CD4-positive, alpha-beta T cell (primary cell): ENCODE measurements at places on chromosomes 7 and 10.

DNA sequence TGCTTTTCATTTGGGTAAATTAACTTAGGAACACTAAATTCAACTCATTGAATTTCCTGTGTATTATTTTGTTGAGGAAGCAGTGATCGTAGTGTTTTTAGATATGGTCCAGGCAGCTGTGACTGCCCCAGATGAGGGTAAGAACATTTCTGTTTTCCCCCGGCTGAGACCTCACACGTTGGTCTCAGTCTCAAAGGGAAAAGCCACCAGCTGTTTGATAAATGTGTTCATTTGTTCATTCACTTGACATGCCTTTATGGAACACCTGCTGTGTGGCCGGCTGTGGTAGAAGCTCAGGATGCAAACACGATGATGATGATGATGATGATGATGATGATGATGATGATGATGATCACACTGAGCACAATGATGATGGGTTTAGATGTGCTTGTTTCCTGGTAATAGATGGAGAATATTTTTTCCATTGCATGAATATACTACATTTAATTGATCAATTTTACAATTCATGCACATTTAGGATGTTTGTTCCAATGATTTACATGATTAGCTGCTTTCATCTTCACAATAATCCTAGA lies 125.6 kb upstream of the ZNF32 start:
- no peak for DNase-seq

DNA sequence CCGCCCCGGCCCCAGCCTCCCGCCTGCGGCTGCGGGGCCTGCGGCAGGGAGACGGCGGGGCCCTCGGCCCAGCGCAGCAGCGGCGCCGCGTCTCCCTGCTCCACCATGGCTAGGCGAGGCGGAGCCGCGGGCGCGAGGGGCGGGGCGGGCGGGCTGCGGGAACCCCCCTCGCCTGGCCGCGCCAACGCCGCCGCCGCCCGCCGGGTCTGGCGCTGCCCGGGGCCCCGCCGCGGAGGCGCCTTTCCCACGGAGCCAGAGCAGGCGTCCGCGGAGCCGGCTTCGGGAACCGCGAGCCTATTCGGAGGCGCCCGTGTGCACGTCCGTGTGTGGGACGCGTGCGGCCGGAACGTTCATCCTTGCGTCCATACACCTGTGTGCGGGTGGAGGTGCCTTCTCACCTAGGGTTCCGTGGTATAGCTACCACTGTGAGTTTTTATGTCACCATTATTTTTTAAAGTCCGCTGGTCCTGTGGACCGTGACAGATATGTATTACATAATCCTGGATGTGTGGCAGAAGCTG lies at the start of gene DENND11:
DENND11 (minus strand) TSS at position 120 of the 521 bp plus-strand sequence; CDS start at position 107, 13 bp downstream.
- peak; percentile 33 for DNase-seq

GRCh38 chr10:91051829-91052228 lies 130.9 kb upstream of the ANKRD1 start:
- no peak for DNase-seq

GRCh38 chr7:1470901-1471300 lies 11.6 kb upstream of the MICALL2 start:
- no peak for DNase-seq

GRCh38 chr7:25520017-25520416 lies 291.7 kb upstream of the NPVF start:
- DNase-seq = no peak

GRCh38 chr7:78260826-78261225 lies 462.3 kb downstream of the PHTF2 start:
- DNase-seq = no peak

DNA sequence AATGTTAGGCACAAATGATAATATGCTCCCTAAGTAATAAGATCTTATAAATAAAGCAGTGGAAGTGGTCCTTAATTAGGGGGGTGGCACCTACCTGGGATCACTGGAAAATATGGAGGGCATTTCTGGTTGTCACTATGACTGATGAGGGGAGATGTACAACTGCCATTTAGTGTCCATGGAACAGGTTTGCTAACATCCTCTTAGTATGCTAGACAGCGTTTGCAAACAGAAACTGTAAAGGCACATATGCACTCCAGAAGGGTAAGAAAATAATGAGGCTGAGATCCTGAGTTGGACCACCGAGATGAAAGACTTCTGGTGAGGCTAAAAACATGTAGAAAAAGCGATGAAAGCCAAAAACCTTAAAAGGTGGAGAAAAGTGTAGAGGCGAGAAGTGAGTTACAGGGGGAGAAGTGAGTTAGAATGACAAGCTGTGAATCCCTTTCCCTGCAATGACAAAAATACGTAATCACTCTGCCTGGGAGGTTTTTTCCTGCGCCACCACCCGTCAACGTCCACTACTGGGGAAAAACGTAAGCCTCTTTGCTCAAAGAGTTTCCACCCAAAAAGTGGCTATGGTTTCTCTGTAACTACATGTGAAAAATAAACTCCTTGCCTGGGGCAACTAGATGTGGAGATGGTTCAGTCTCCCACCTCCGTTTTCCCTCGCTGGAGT lies 767 bp downstream of the KRIT1 start:
- no peak for DNase-seq

- no peak for DNase-seq
These were observed 439 bp upstream of the EMX2 start for GRCh38 chr10:117541909-117542705.

GRCh38 chr7:157539521-157539920 lies 202.7 kb downstream of the DNAJB6 start:
- DNase-seq = no peak

GRCh38 chr10:99766302-99766681 lies 16.1 kb upstream of the ABCC2 start:
- DNase-seq = no peak

DNA sequence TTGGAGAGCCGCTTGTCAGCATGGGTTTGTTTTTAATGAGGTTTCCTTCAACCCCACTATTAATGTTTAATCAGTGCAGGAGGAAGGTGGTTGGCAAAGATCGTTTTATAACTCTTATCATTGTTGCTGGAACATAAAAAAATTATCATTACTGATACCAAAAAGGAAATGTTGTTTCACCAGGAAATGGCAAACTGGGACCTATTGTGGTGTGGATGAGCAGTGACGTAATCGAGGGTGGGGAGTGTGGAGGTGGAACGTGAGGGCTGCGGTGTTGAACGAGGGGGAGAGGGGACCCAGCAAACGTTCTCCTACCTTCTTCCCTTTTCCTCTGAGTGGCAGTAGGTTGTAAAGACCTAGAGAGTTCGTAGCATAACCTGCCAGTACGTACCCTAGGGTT lies 71.9 kb upstream of the TOMM7 start:
- no peak for DNase-seq

DNA sequence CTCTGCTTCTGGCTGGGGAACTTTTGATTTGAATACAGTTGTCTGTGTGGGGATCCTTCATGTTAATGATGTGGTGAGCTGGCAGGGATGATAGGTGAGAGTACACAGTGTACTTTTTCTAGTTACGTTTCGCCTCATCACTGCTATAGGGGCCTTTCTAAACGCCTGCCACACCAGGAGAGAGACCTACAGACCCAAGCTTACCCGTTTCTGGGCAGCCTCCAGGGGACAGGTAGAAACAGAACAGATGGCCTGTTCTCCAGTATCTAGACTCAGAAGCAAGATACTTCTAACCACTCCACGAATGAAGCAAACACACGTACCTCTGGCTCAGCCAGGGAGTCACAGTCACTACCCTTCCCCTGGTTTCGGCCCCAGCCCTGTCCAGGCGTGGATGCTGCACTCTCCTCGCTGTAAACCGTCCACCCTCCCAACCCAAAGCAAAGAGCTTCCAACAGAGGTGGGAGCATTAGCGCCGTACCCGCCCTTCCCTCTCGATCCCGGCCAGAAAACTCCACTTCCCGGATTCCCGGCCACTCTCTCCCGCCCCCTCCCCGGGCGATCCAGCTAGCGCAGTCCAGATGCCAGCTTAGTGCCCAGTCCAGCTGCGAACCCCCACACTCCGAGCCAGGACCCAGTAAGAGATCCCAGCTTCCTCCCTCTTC lies 1.2 kb downstream of the CCDC6 start:
- no peak for DNase-seq

DNA sequence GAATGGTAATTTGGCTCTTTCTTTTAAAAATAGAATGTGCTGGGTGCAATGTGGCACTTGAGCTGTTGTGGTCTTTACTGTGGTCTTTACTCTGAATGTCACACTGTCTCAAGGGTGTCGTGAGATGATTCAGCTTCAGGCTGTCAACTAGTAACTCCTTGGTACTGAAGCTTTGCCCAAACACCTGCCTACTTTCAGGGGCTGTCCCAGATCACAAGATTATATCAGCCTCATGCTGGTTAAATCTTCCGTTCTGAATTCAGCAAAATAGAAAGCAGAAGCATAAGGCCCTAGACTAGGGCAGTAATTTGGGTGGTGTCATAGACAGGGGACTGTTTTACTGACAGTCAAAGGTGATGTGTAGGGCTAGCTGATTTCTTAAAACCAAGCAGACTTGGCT lies 110.9 kb downstream of the BAMBI start:
- no peak for DNase-seq

DNA sequence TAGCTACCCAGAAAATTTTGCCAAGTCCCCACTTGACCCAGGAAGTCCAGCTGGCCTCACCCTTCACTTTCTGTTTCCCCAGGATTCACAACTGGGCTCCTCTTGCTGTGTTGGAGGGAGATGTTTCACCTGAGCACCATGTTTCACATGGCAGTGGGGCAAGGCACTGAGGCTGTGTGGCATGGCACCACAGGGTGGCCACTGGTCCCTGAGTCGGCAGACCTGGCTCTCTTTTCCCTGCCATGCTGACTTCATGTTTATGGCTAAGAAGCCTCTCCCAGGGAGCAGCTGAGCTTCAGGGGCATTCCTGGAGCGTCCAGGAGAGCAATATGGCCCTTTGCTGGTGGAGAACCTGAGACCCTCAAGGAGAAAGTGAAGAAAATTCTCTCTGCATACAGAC lies 266.9 kb downstream of the RPS24 start:
- DNase-seq = no peak

DNA sequence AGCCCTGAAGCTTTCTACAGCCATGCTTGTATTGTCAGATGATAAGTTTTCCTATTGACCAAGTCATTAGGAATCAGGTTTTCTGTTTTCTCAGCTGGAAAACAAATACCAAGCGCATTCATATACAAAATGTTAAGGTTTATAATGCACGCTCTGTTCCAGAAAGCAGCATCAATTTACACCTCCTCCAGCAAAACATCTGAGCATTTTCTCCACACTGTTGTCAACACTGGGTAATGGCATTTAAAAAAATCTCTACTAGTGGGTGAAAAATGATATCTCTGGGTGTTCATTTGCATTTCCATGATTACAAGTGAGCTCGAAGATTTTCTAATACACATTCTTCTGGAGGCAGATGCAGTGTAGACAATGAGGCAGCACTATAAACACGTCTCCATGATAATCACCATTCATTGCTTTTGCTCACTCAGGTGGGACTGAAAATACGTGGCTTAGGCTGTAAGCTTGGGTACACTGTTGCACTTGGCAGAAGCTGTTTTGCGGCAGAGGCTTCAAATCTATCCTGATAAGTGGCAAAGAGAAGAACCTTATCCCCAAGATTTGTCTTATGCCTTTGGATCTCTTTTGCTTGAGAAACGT lies 114.8 kb upstream of the PLPP4 start:
- DNase-seq = no peak
